Activated CD8-positive, alpha-beta T cell treated with anti-CD3 and anti-CD28 coated beads, Interleukin-2, amount 10 ng/mL, durations not matched to agents 7 days and 5 days (primary cell): ENCODE measurements at places on chromosomes 6 and 20. TPM values are rescaled to one million over a fixed set of nuclear protein-coding genes. Genes with fewer than 3 reads are reported as not detected.

Gene CST5
- total RNA-seq = not detected

Gene DOP1A
- 18.9 TPM for total RNA-seq

Gene MUC22
- total RNA-seq = not detected

Gene C20orf96
- total RNA-seq = 6.8 TPM

Gene SLCO4A1
- 79.4 TPM for total RNA-seq

Gene RIMS1
- not detected for total RNA-seq

DNA sequence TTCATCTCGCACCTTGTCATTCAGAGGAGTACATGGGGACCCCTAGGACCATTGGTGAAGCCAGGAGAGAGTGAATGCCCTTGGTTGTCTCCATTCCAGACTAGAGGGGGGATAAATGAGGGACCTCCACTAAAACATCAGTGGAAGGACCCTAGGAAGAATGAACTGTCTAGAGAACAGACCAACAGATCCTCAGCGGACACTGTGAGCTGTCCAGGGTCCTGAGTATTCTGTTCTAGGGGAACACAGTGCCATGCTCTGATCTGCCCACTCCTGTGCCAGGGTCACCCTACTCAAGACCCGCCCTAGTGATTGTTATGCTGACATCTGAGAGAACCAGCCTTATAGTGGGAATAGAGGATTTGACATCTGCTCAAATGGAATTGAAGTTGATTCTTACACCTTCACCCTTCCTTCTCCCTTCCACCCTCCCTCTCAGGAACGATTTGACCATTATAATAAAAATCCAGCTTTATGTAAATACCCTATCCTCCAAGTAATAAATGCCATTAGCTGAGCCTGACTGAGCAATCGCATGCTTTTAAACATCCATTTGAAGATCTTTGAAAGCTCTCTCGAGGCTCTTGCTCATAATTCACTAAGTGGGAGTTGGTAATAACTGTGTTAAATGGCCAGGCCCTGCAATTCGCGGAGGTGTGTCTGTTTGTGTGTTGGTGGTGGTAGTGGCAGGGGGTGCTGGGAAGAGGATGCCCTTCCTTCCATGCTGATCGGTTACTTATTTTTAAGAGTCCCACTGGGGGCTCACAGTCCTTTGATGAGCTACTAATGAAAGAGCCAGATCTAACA, 43.6 kb upstream of the SLC32A1 start:
- no peaks in the 10 kb centered on the region for H3K36me3 ChIP-seq
- H3K4me3 ChIP-seq = no peak overlapping the region

DNA sequence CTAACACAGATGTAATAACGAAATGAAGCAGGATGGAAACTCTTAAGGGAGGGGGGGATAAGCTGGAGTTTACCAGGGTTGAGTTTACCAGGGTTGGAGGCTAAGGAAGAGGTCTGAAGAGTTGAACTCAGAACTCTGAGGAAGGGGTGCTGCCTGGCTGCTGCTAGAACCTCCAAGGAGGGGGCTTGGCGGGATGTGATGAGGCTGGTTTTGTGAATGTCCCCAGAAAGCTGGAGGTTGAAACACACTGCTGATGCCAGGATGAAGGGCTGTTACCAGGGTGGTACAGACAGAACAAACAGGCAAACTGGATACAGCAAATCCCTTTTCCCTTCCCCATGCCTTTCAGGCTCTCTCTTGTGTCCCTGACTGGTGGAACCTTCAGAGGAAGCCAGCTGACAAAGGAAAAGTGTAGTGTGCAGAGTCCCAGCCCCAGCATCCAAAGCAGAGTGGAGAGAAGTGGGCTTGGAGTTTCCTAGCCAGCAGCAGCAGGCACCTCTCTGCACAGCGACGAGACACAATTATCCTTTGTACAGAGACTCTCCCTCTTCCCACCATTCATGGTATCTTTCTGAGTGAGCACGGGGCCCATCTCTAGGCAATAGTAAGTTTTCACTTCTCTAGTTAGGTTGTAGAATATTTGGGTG, 23.7 kb downstream of the UBE2V1 start:
- DNase-seq = no peak
- no peaks in the 10 kb centered on the region for H3K27me3 ChIP-seq
- H3K27ac ChIP-seq = no peak overlapping the region
- H3K4me1 ChIP-seq = peaks cover 24% of the 10 kb centered on the region
- H3K4me3 ChIP-seq = no peak overlapping the region

DNA sequence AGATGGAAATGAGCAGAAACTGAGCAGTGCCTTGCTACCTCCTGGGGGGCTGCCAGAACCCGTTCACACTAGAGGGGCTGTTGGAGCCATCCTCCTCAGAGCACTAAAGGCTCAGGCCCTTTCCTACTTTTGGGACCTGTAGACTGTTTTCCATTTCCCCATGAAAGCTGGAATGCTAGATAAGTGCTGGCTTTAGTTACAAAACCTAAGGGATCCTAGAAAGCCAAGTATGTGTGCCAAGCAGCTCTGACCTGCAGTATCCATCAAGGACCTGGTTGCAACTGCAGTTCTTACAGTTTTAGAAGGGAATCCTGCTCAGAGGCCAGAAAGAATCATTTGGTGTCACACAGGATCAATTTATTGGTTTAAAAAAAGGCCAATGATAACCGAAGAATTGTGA, 176.7 kb upstream of the COL21A1 start:
- no peaks in the 10 kb centered on the region for H3K4me1 ChIP-seq
- H3K27ac ChIP-seq = no peak overlapping the region
- no peak overlapping the region for H3K4me3 ChIP-seq
- DNase-seq = no peak
- H3K27me3 ChIP-seq = peaks cover 2% of the 10 kb centered on the region
- no peaks in the 10 kb centered on the region for H3K36me3 ChIP-seq

DNA sequence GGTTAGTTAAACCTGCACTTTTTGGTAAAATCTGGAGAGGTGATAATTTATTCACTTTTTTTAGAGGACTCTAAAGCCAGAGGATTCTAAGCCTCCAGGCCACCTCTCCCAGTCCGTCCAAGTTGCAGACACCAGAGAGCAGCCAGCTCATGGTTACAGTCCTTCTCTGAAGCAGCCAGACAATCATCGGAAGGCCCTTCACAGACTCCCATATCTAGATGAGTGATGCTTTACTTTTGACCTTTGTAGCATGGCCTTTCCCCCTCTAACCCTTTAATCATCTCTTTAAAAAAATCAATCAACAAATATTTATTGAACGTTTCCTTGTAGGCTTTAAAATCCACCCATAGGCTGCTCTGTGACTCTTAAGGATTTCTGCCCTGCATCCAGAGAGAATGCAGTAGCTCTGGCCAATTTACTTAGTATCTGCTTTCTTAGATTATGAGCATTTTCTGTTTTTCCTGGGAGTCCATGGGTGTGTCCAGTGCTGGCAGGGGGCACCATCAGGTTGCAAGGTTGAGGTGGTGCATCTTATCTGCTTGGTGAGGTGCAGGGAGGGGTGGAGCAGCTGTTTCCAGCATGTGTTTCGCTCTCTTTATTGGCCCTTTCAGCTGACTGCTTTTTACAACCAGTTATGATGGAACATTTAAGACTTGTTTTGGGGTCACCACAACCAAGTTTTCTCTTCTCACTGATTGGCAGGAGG, 58.6 kb downstream of the JARID2 start:
- peaks cover 80% of the 10 kb centered on the region for H3K4me1 ChIP-seq
- H3K36me3 ChIP-seq = peaks cover 38% of the 10 kb centered on the region
- no peaks in the 10 kb centered on the region for H3K27me3 ChIP-seq
- peak overlapping the region; percentile 93 for H3K27ac ChIP-seq
